Omental fat pad (tissue), 4 donors: ENCODE measurements at places on chromosomes 5 and 9. TPM values are rescaled to one million over a fixed set of nuclear protein-coding genes. Genes with fewer than 3 reads are reported as not detected.

RNF183 gene
- total RNA-seq, result not detected

WDR38 gene
- total RNA-seq, result 0.36 TPM

WNT8A gene
- not detected for total RNA-seq

ORM2 gene
- 1.6 TPM for total RNA-seq

CCDC69 gene
- total RNA-seq, result 263 TPM

BNC2 gene
- total RNA-seq, result 23.7 TPM

KCNV2 gene
- total RNA-seq, result not detected

ASS1 gene
- total RNA-seq, result 621 TPM

DYNC2I2 gene
- 12.8 TPM for total RNA-seq

BASP1 gene
- 19.8 TPM for total RNA-seq

MED27 gene
- total RNA-seq, result 23.1 TPM

VCAN gene
- total RNA-seq, result 91.3 TPM

TXNDC8 gene
- total RNA-seq, result not detected

C5orf58 gene
- total RNA-seq, result not detected
